Ovary (tissue), 10 donors: ENCODE measurements at places on chromosomes 11 and 22. TPM values are rescaled to one million over a fixed set of nuclear protein-coding genes. Genes with fewer than 3 reads are reported as not detected.

ILK gene
- 184 TPM for total RNA-seq

DNA sequence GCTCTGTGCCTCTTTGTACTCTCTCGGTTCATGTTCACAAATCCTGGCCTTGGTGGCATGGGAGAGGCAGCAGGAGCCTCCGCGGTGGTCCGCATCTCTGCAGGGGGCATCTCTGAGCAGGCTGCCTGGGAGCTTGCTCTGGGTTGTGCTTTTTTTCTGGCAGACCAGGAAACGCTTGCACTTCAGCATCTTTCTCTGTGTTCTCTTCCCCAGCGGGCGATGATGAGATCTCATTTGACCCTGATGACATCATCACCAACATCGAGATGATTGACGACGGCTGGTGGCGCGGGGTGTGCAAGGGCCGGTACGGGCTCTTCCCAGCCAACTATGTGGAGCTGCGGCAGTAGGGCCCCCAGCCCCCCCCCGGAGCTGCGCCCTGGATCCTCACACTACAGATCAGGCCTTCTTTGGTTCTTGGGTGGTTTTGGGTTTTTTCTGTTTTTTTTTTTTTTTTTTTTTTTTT is 36.5 kb downstream of the CTTN start:
- H3K4me3 ChIP-seq = no peak overlapping the region
- no peaks in the 10 kb centered on the region for H3K36me3 ChIP-seq
- H3K27me3 ChIP-seq = no peaks in the 10 kb centered on the region

GRCh38 chr11:65780770-65781151 is at the start of gene AP5B1:
Gene AP5B1, minus strand, starts transcription at chr11:65780976. Its CDS starts 385 bp downstream, at chr11:65780591.
- H3K4me3 ChIP-seq = peak within 1 kb of the TSS; percentile 56
- no peaks in the 10 kb centered on the region for H3K27me3 ChIP-seq
- peaks cover 9% of the 10 kb centered on the region for H3K4me1 ChIP-seq
- peak within 1 kb of the TSS; percentile 4 for H3K27ac ChIP-seq
- DNase-seq = peak; percentile 60
- H3K36me3 ChIP-seq = no peaks in the 10 kb centered on the region

GRCh38 chr11:103378931-103379330 is 269.7 kb downstream of the DYNC2H1 start:
- H3K27ac ChIP-seq = no peak overlapping the region
- no peaks in the 10 kb centered on the region for H3K36me3 ChIP-seq
- H3K27me3 ChIP-seq = no peaks in the 10 kb centered on the region
- no peak for DNase-seq

ACR gene
- total RNA-seq = not detected

FREY1 gene
- 0.65 TPM for total RNA-seq

ISX gene
- total RNA-seq = not detected

GP1BB gene
- 9.3 TPM for total RNA-seq

IL18BP gene
- 8.8 TPM for total RNA-seq
